ENCODE measurements at places on chromosomes 1 and 21. TPM values are rescaled to one million over a fixed set of nuclear protein-coding genes. Genes with fewer than 3 reads are reported as not detected.

- no peak for DNase-seq
Observed at GRCh38 chr1:180982422-180982821, 40.2 kb downstream of the STX6 start.

DNA sequence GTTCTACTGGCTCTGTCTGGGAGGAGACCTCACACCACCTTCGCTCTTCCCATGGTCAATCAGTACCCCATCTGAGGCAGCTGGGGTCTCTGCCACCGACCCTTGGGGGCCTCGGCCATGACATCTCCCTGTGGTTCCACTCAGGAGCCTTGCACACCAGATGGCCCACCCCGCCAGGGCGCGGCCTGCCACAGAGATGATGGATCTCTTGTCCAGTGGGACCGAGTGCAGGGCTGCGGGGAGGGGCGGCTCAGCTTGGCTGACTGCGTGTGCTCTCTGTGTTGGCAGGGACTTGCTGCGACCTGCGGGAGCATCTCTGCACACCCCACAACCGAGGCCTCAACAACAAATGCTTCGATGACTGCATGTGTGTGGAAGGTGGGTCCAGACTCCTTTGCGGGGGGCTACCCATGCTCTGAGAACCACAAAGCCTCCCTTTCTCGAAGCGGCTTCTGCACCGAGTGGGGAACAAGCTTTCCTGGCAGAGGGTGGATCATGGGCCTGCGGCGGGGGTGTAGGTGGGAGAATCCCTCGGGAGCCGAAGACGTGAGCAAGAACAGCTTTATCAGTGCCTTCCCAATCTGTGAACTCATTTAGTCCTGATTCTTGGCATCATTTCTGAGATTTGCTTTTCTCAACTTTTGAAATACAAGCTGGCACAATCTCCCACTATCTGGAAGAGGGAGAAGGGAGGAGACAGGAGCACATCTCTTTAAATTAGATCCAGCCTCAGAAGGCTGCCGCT lies 20.9 kb upstream of the AGTRAP start:
- DNase-seq, result no peak

DNA sequence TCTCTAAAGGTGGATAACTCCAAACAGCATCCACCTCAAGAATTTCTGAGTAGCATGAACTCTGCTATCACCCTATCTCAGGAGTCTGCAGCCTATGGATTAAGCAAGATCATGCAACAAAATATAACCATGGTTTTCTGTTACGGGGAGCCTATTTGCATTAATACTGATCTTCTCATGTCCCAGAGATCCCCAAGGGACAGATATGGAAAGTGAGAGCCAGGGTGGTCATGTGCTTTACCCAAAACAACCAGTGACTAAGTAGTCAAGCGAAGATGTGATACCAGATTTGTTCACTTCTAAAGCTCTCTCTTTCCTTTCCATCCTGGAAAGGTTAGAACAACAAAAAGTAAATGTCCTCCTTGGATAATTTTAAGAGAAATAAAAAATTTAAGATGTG lies 125.1 kb downstream of the PRRX1 start:
- DNase-seq, result no peak

GRCh38 chr1:211281320-211282022 lies 22.3 kb downstream of the RCOR3 start:
- no peak for DNase-seq

- no peak for DNase-seq
Observed at GRCh38 chr1:246020211-246020954, 486.7 kb downstream of the SMYD3 start.

DNA sequence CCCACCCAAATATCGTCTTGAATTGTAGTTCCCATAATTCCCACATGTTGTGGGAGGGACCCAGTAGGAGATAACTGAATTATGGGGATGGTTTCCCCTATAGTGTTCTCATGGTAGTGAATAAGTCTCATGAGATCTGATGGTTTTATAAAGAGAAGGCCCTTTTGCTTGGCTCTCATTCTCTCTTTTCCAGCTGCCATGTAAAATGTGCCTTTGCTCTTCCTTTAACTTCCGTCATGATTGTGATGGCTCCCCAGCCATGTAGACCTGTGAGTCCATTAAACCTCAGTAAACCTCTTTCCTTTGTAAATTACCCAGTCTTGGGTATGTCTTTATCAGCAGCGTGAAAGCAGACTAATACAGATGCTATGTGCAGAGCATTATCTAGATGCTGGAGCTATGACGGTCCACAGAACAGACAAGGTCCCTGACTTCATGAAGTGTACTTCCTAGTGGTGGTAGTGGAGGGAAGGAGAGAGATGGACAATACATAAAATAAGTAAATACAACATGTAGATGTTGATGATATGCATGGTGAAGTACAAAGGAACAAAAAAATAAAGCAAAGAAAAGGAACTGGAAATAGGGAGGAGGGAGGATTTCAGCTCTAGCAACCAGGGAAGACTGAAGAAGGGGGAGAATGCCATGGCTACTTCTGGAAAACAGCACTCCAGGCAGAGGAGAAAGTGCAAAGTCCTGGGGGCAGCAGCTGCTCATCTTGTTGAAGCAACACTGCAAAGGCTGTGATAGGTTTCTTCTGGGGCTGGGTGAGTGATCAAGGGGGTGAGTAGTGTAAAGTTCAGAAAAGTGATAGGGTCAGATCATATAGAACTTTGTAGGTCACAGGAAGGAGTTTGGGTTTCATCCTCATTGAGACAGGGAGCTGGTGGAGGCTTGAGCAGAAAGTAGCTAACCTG lies 6.8 kb upstream of the RCAN1 start:
- no peak for DNase-seq

DNA sequence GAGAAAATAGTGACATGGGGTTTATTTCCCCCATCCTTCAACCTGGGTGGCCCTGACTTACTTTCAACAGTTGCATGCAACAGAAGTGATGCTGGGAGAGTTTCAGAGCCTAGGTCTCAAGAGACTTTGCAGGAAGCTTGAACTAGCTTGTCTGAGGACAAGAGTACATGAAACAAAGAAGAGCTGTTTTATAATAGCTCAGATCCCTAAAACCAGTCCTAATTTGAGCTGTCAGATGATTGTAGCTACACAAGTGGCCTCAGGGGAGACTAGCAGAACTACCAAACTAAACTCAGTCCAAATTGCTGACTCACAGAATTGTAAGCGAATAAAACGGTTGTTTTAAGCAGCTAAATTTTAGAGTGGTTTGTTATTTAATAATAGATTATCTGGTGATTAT lies 17.1 kb downstream of the RC3H1 start:
- DNase-seq, result peak; percentile 38

DNA sequence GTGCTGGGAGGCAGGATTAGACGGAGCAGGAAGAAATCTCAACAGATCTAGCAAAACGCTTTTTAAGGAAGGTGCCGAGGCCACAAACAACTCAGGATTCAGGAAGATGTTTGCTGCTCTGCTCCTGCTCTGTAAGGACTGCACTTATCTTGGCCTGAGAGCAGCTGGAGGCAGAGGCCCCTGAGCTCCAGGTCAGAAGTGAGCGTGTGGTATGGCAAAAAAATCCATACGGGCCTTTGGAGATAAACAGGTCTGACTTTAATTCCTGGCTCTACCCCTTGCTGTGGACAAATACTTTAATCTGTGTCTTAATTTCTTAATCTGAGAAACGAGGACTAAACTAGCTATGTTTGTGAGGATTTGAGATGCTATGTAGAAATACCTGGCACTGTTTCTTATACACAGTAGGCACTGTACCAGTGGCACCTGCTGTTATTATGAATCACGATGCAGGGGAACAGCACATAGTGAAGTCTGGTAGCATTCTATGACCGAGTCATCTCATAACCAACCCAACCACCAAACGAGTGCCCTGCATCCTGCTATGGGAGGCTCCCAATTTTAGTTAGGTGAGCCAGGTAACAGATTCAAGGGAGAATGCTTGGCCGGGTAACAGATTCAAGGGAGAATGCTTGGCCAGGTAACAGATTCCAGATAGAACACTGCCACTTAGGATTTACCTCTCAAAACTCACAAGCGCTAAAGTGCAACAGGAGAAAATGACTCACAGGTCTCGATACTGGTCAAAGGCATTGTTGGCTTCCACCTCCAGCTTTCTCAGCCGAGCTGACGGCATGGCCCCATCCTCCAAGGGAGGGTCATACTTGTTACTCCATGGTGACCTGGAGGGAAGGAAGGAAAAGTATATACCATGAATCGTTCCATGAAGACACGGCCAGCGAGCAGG lies 65.9 kb downstream of the SLC66A1 start:
- no peak for DNase-seq

DNA sequence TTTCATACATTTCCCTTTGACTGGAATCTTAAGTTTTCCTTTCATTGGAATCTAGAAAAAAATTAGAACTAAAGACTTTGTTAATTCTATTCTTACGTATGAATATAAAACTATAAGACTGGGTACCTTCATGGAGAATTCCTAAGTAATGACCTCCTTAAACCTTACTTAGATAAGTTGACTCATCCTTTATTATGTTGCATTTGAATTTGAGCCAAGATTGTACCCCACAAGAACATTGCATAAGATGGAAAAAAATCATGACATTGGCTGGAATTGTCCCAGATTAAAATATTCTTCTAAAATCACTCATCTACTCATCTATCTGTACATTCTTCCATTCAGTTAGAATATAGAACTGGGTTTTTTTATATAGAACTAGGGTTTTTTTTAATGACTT lies 137.4 kb downstream of the C1orf21 start:
- DNase-seq, result no peak

GRCh38 chr1:24752305-24752704 lies 7.1 kb downstream of the CLIC4 start:
- no peak for DNase-seq

DNA sequence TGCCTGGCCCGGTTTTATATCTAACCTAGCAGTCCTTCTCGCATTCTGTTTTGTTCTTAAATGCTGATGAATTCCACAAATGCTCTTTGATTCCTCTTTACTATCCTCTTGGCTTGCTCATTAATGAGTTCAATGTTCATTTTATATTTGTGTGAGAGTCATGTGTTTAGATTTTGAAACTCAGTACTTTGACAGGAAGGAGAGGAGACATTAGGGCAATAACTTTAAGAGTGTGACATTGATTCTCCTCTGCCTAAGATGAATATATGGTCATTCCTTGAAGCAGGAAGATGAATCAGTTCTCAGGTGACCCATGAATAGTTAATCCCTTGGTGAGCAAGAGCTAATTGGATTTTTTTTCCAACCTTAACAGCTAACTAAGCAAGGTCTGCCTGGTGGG lies 84.1 kb downstream of the MRPS6 start:
- no peak for DNase-seq

- DNase-seq, result no peak
Observed at GRCh38 chr1:109137958-109138357, 24.0 kb downstream of the ELAPOR1 start.

DNA sequence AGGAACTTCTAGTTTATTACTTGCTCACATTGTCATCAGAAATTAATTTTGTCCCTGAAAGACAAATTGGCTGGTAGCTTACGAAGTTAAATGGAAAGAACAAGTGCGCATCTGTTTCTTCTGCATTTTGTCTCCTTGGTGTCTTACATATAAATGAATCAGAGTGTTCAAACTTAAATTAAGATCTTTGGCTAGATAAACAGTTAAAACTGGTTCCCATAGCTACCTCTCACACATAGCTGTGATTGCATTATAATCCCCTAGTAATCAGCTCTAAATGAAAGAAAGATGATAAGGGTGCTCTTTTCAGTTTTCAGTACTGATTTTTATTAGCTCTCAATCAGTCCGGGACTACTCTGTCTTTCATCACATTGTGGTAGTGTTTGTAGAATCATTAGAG lies 124.2 kb upstream of the LMO4 start:
- no peak for DNase-seq

GRCh38 chr1:114108751-114109255 lies 44.9 kb downstream of the SYT6 start:
- no peak for DNase-seq

GRCh38 chr1:51444534-51445192 lies 74.4 kb downstream of the EPS15 start:
- no peak for DNase-seq

- peak; percentile 64 for DNase-seq
Observed at GRCh38 chr1:21539933-21540332, 30.7 kb downstream of the ALPL start.

DNA sequence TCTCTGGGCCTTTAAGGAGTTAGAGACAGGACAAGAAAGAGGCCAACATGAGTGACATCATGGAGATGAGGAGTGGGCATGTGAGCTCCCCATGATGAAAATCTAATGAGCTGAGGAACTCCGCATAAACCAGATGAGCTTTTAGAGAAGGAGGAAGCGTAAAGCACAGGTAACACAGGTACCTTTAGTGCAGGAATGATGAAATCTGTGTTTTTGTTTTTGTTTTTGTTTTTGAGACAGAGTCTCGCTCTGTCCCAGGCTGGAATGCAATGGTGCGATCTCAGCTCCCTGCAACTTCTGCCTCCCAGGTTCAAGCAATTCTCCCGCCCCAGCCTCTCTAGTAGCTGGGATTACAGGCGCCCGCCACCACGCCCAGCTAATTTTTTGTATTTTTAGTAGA lies 12.7 kb upstream of the FAM89A start:
- no peak for DNase-seq

GRCh38 chr1:112698366-112699310 lies 8.3 kb downstream of the RHOC start:
- DNase-seq, result peak; percentile 67

DNA sequence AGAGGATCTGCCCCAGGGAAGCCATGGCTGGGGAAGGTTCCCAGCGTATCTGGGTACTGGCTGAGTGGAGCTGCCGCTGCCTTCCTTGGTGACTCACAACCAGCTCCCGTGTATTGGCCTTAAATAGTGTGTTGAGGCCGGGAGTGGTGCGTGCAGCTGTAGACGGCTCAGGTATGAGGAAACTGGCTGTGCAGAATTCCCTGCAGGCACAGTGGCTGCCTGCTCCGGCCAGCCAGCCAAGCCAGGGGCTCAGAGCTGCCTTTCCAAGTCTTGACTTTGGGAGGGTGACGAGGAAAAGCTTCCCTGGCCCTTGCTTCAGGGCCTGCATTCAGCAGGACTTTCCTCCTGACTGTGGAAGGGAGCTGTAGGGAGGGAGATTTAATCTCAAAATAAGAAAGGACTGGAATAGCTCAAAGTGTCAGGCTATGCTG lies at the start of gene VTCN1:
VTCN1 (minus strand) TSS at position 97 of the 431 bp plus-strand sequence; CDS start at position 25, 72 bp downstream.
- DNase-seq, result no peak

DNA sequence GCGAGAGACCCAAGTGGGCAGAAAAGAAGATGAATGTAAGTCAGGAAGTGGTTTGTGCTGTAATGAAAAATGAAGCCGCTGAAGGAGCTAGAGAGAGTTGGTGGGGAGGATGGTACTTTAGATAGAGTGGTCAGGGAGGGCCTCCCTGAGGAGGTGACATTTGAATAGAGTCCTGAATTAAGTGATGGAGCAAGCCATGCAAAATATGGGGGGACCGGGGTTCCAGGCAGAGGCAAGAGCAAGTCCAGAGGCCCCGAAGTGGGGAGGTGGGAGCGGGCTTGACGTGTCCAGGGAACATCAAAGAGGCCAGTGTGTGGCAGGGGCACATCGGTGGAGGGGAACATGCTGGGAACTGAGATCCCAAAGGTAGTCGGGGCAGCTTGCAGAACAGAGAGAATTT lies 43.1 kb downstream of the OPRD1 start:
- no peak for DNase-seq

The IFI44L gene
- 3.0 TPM for polyA plus RNA-seq

The CRYBG2 gene
- polyA plus RNA-seq, result not detected

The MPZL1 gene
- 12.8 TPM for polyA plus RNA-seq

The CTNNBIP1 gene
- polyA plus RNA-seq, result 43.5 TPM

The CITED4 gene
- polyA plus RNA-seq, result 31.2 TPM

The CNKSR1 gene
- 5.7 TPM for polyA plus RNA-seq

The LCE3D gene
- polyA plus RNA-seq, result not detected

The ICOSLG gene
- 1.3 TPM for polyA plus RNA-seq

The SPRR5 gene
- not detected for polyA plus RNA-seq

The CYP4B1 gene
- polyA plus RNA-seq, result 15.9 TPM

The NR1I3 gene
- polyA plus RNA-seq, result not detected

The ANGPTL7 gene
- 0.15 TPM for polyA plus RNA-seq

The PINK1 gene
- polyA plus RNA-seq, result 204 TPM

The B4GALT2 gene
- 25.4 TPM for polyA plus RNA-seq

The OR2M3 gene
- polyA plus RNA-seq, result not detected
